Left cardiac atrium (tissue), 4 donors: ENCODE measurements at places on chromosomes 2 and 18. TPM values are rescaled to one million over a fixed set of nuclear protein-coding genes. Genes with fewer than 3 reads are reported as not detected.

GRCh38 chr2:174236429-174236828 is 11.9 kb downstream of the OLA1 start:
- DNase-seq = no peak

- no peak for DNase-seq
Observed at GRCh38 chr18:42921226-42921737, 194.2 kb downstream of the RIT2 start.

- no peak for DNase-seq
Observed at GRCh38 chr2:219205165-219205538, 1.4 kb upstream of the ZFAND2B start.

- no peak for DNase-seq
Observed at GRCh38 chr2:171712051-171712450, 24.8 kb downstream of the DYNC1I2 start.

- no peak for DNase-seq
Observed at GRCh38 chr18:48254077-48254602, 155.0 kb downstream of the ZBTB7C start.

GRCh38 chr2:105882341-105882740 is 137.6 kb downstream of the NCK2 start:
- no peak for DNase-seq

- DNase-seq = peak; percentile 72
Observed at GRCh38 chr2:65349863-65350262, 82.5 kb downstream of the SPRED2 start.

DNA sequence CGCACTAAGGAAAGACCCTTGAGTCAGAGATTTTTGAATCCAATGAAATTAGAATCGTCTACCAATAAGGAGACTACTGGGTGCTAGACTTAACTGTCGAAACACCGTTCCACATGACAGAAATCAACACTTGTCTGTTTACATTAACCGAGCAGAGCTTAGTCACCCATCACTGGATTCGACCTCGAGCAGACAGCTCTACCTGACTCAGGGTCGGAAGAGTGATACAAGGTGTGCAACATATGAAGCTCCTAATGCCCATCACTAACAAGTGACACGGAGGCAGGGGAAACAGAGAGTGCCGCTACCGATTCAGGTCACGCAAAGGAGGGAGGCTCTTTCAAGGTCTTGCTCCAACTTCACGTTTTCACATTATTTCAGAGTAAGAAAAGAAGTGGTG is 54.2 kb upstream of the FZD5 start:
- no peak for DNase-seq

- no peak for DNase-seq
Observed at GRCh38 chr18:11802158-11802557, 49.1 kb upstream of the CHMP1B start.

DNA sequence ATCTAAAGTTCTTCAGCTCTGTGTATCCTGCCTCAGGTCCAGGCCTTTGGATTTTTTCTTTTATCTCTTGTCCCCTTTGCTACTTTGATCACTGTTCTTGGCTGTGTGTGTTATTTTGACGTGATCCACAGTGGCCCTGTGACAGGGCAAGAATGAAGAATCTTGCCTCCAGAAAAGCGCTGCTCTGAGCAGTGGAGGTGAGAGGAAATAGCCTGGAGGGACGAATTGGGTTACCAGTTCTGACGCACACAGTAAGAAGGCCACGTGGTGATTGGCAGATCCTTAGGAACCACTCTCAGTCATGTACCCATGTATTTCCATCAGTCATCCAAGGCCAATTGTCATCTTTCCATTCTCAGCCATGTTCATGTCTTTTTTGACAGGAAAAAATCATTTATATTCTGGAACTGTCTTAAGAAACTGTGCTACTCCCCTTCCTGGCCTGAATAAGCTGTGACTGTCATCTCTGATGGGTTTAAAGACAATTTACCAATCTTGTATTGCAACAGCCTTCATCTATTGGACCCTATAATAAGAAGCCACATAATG is 47.6 kb downstream of the MAPK4 start:
- no peak for DNase-seq

MFSD6 gene
- 26.7 TPM for total RNA-seq

FAM228B gene
- 45.2 TPM for total RNA-seq

SATB2 gene
- total RNA-seq = 2.2 TPM
